Activated naive CD4-positive, alpha-beta T cell (primary cell): ENCODE measurements at places on chromosomes 6 and 20.

- no peak for DNase-seq
Observed at GRCh38 chr6:165726290-165726875, 63.3 kb upstream of the PDE10A start.

- no peak for DNase-seq
Observed at GRCh38 chr6:55895972-55896730, 20.8 kb upstream of the BMP5 start.

DNA sequence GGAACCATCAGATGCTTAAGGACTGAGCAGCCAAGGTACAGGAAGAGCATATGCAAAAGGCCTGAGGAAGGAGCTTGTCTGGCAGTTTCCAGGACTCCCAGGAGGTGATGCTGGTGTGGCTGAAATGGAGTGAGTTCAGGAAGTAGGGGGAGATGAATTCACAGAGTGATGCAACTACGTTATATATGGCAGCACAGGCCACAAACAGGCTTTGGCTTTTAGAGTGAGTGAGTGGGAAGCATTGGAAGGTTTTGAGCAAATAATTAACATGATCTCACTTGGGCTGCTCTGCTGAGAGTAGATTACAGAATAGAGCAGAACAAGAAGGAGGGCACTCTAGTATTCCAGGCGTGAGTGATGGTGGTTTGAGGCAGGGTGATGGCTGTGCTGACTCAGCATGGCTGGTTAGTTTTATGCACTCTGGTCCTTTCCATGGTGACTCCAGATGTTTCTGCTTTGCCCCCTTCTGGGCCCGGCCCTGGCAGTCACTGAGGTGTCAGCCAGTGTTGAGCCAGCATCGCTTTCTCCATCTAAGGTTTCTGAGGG is 6.5 kb downstream of the BTN2A2 start:
- DNase-seq: no peak

DNA sequence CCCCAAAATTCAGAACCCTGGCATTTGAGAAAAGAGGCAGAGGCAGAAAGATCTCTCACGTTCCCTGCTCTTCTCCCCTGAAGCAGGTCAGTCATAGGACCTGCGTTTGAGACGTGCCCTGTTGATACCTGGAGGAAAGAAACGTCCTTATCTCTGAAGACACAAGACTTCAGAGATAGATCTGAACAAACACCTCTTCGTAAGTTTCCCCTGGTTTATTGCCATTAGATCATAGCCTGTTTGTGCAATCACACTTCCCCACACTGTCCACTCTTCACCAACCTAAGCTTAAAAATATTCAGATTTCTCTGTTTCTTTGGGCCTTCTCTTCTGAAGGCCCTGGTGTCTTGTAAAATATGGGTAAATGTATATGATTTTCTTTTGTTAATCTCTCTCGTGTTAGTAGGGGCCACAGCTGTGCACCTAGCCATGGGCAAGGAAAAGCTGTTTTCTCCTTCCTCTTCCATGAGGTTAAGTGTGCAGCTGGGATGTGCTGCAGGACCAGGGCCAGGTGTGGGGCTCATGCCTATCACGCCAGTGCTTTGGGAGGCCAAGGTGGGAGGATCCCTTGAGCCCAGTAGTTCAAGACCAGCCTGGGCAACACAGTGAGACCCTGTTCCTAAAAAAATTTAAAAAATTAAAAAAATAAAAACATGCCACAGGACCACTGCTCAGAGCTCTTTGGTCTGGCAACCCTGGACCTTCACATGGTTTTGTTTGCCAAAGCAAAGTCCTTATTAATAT is 4.7 kb upstream of the SLC22A2 start:
- DNase-seq: no peak

DNA sequence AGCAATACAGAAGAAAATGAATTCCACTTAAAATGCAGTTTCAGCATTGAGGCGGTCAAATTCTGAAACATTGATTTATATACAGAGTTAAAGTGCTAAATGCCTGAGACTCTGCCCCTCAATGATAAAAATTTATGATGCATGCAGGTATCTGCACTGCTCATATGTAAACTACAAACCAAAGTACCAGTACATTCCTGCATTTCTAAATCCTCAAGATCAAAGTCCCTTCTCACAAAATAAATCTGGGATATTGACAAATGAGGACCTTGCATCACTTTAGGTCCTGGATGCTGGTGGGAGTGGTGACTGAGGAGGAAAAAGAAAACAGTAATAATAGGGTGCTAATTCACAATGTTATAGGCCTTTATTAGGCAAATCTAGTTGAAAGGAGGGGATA is 101.9 kb downstream of the FIG4 start:
- no peak for DNase-seq

GRCh38 chr20:17642404-17643269 is 39.4 kb downstream of the RRBP1 start:
- DNase-seq: no peak
